Right cardiac atrium (tissue), 5 donors: ENCODE measurements at places on chromosomes 4 and X. TPM values are rescaled to one million over a fixed set of nuclear protein-coding genes. Genes with fewer than 3 reads are reported as not detected.

DNA sequence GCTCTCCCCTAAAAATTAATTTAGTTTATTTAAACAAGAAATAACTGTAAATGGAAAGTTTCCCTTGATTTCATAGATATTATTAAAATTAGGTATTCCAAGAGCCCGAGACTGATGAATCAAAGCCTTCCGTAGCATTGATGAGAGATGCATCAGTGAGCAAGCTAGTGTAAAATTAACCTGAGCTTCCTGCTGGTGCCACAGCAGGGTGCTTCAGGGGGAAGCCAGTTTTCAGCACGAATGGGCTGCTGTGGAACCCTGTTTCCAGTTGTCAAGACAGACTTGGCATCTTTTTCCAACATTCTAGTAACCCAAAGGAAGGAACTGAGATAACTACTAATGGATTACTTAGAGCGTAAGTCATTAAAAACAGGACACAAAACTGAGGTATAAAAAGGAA, 221.7 kb downstream of the RBMX2 start:
- DNase-seq, result no peak

Gene ARHGAP24
- total RNA-seq, result 36.5 TPM

DNA sequence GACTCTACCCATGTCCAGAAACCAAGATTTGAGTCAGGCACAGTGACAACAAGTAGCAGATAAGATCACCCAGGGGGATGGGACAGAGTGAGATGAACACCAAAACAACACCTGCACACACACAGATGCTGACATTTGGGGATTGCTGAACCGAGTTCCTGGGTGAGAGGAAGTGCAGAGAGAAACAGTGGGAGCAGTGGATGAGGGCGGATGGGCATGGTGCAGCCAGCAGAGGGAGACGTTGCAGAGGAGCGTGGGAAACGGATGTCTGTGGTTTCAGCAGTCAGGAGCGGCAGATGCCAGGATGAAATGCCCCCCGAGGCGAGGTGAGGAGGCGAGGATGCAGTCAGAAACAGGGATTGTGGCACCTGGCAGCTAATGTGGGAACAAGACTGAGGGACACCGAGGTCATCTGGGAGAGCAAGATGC, 78.6 kb upstream of the STS start:
- DNase-seq, result no peak

DNA sequence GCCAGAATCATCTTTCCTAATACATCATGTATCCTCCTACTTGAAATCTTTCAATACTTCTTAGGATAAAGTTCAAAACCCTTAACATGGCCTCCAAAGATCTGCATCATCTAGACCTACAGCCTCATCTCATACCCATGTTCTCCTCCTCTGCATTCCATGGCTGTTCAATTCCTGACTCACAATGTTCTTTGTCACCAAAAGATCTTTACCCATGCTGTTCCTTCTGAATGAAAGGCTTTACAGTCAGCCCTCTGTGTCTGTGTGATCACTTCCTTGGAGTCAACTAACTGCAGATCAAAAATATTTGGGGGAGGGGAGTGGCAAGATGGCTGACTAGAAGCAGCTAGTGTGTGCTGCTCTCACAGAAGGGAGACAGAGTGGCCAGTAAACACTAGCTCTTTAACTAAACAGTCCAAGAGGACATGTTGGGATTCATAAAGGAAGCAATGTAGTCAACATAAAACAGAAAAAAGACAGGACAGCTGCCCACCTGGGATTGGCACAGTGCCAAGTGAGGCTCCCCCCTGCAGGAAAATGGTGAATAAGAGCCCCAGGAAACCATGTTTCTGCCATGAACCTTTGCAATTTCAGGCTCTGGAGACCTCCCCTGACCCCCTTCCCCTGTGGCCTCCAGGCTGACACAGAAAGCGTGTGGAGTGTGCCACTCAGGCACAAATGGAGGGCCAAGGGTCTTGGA, 31.9 kb downstream of the CBR4 start:
- no peak for DNase-seq

DNA sequence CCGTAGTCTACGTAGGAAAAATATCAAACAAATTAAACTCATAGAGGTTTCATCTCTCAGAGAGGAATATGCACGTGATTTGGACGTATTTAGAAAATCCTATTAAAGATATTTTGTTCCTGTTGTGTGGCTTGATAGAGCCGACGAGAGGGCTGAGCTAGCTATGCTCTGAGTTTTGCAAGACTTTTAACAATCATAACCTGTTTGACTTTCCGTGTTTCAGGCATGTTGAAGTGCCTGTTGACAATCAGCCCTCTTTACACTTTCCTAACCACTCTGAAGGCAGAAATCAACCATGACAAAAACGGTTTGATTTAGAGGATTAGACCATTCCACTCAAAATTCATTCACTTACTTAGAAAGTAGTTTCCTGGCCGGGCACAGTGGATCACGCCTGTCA, 297.3 kb downstream of the ASMT start:
- no peak for DNase-seq

DNA sequence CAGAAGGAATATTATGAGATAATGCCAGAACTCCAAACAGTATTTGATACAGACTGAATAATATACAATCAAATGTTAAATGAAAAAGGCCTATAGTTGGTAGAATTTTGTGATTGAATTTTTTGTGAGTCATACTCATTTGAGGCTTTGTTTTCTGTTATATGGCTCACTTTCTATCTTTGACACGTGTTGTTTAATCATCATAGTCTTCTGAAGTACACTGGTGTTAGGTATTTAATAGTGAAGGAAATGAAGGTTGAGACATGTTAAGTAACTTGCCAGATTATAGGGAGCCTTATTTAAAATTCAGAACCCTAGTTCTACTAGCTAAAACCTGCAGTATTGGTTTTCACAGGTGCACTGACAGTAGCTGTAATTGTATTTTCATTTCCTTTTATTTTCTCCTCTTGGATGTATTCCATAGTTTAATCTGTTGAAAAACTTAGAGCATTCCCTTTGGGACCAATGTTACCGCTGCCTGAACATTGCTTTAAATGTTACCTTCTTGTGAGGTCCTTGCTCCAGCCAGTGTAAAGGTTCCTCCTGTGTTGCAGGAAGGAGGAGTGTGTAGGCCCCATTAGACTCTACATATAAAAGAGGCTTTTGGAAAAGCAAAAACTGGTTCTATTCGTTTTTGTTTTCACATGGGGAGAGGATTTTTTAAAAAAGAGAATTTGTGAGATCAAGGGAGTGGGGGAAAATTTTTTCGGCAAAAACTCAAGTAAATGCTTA, 224.1 kb downstream of the ARHGAP10 start:
- no peak for DNase-seq

Gene ZCCHC12
- total RNA-seq, result not detected

Gene FMR1NB
- total RNA-seq, result not detected

Gene STBD1
- 31.9 TPM for total RNA-seq

- no peak for DNase-seq
Observed at GRCh38 chrX:145910017-145910416, 92.4 kb downstream of the SLITRK2 start.

DNA sequence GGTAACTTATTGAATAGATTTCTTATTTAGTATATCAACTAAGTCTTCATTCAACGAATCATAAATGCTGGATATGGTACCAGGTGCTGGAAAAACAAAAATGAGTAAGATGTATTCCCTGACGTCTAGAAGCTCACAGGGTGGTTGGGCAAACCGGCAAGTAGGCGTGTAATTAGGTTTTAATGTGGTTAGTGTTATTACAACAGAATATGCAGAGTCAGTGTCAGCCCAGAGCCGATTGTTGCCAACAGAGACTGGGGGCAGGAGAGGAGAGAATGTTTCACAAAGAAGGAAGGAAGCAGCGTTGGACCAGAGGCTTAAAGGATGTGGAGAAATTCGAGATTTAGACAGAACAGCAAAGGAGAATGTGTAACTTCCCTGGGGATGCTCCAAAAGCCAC, 111.7 kb downstream of the TENM3 start:
- DNase-seq, result no peak

GRCh38 chrX:10923466-10923865, 187.7 kb upstream of the HCCS start:
- DNase-seq, result no peak

Gene PLAC1
- not detected for total RNA-seq

DNA sequence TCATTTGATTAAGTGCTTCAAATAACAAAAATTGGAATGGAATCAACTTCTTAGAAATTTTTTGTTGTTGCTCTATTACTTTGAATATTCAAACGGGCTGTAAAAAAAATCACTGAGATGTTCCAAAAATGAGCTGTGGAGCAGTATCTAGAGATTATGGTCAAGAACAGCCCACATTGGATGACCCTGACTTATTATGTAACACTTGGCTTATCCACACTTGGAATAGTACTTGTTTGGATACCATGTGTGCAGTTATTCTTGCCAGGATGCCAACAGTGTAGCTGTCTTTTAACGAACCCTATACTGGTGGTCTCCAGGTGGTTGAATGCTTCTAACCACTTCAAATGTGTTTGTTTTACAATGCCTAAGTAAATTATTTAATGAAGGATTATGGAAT, 64.9 kb upstream of the CAMK2D start:
- DNase-seq, result no peak

DNA sequence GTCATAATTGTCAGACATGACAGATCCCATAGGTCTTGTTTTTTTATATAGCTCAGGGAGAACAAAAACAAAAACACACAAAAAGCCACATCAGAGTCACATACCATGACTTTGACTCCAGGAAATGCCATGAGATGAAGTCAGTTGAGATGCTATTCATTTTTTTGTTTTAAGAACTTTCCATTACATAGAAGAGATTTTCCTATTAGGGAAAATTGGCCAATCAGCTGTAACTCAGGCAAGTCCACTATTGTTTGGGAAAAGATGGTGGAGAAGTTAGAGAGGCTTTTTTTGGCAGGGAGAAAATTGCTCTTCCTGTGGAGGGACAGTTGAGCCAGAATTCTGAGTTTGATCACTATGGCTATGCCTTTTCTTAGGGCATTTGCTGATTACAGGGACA, 72.6 kb downstream of the SMARCA5 start:
- DNase-seq, result no peak

GRCh38 chr4:77927991-77928925, 65.6 kb downstream of the MRPL1 start:
- no peak for DNase-seq

DNA sequence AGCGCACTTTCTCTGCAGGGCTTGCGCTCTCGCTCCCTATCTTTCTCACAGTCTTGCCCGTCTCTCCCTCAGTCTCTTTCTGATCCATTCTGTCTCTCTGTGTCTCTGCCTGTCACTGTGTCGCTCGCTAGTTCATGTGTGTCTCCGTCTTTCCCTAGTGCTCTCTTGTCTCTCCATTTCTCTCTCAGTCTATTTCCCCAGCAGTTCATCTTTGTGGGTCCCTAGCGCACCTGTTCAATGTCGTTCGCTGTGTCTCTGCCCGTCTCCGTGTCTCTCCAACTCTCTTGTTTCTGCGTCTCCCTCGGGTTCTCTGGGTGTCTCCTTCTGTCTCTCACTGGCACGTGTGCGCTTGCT, 1.5 kb downstream of the GPR101 start:
- no peak for DNase-seq

DNA sequence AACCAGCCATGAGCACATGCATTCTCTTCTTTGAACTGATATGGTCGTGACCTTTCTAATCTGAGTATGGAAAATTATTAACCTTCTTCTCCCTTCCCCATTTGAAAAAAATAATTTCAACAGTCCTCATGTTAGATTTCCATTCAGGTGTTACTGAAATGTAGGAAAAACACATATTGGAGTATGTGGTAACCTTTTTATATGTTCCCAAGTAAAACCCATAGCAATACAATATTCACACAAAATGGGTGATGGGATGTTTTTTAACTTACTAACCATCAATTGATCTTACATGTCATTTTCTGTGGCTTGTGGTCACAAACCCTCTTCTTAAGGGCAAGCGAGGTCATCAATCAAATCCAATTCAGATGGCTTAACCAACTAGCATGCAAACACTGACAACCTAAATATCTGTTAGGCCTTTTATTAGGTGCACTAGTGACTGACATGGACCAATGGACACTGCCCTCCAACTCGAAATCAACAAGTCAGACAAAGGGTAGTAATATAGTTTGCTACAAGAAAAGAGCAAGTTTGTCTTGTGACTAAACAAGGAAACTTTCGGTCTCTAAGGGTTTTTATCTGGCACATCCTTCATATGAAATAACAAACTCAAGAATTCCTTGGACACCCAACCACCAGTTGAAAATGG, 74.3 kb downstream of the CAMK2D start:
- no peak for DNase-seq

- DNase-seq, result no peak
Observed at GRCh38 chr4:167109859-167110258, 124.4 kb downstream of the SPOCK3 start.

GRCh38 chr4:176400816-176401461, 81.2 kb downstream of the SPCS3 start:
- DNase-seq, result no peak
